ENCODE measurements at places on chromosomes 2 and 18.

DNA sequence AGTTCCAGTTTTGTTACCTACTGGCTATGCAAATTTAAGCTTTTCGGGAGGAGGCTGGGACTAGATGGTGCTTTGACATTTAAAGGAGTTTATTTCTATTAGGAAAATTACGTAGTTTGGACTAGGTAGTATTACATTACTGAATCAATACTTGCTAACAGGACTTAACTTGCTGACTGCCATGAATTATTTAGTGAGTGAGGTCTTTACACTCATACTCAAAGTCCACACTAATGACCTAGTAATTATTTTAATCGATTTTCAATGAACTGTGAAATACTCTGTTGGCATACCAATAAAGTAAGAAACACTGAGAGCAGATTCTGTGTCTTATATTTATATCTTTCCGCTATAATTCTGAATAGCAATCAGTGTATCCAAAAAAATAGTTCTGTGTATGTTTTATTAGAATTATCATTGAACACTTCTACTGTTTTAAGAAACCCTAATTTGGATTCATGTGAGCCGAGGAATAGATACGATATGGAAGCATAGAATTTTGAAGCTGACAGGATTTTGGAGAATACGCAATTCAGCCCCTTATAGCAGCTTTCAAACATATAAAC, 55.0 kb downstream of the CHST9 start:
- no peak for DNase-seq

GRCh38 chr2:64538764-64539433, 14.8 kb downstream of the AFTPH start:
- no peak for DNase-seq

DNA sequence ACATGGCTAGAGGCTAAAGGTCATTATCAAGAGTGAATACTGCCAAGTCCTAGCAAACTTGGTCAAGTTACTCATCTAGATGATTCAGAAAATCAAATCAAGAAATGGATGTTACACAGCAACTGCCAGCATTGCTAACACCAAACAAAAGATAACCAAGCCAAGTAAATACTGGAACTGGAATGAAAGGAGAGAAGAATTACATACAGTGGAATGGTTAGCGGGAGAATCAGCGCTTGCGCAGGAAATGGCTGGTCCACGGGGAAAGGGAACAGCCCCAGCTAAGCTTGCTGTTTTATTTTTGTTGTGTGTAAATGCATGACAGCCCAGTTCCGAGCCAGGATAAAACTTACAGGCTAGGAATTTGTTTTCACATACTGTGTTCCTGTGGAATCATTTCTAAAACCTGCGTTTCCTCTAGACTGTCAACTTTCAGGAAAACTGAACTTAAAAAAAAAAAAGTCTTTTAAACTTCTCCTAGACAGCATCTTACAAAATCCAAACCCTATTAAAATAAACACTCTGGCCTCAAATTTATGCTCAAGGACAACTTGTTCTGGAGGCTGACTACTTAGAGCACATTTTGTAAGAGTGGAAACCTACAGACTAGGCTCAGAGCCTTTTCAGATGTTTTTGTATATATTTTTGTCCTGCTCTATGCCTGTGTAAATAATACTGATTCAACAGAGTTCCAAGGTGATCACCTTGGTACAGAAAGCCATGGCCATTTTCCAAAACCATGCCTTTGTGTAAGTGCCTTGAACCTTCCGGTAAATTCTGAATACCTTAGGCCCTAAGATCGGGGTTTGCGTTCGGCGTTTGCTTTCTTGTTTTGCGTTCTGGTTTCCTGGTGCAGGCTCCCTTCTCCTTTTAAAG, 30.7 kb upstream of the TXNDC2 start:
- DNase-seq: no peak

- no peak for DNase-seq
Observed at GRCh38 chr2:8242739-8243138, 439.1 kb upstream of the ID2 start.

DNA sequence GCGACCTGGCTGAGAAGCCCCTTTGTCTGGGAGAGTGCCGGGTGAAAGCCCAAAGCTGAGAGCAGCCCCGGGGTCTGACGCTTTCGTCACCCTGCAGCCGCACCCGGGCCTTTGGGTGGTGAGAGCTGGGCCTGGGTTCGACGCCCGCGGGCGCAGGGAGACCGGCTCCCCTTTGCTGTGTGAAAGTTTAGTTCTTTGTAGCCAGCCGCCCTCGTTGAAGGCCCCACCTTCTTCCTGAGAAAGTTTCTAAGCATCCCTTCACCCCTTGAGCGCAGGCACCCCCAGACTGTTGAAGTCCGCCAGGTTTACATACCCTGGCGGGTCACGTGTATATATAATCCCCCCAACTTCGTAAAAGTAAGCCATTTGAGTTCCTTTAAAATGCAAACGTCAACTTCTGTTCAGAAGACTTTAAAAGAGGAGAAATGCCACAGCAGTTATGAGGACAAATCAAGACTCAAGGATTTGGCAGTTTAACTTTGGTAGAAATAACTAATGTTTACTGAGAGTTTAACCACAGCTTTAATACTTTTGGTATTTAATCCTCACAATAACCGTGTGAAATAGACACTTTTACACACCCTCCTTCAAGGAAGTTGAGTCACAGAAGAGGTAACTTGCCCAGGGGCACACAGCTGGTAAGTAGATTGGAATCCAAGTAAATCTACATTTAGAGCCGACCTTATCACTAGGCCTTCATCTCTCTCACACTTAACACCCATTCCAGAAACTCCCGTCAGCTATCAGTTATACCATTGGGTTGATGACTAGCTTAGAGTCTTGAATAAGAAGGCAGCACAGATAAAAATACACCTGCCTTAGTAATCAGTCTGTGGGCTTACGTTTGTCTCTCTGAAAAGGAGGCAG, 1.1 kb upstream of the MBOAT2 start:
- DNase-seq: peak; percentile 30

DNA sequence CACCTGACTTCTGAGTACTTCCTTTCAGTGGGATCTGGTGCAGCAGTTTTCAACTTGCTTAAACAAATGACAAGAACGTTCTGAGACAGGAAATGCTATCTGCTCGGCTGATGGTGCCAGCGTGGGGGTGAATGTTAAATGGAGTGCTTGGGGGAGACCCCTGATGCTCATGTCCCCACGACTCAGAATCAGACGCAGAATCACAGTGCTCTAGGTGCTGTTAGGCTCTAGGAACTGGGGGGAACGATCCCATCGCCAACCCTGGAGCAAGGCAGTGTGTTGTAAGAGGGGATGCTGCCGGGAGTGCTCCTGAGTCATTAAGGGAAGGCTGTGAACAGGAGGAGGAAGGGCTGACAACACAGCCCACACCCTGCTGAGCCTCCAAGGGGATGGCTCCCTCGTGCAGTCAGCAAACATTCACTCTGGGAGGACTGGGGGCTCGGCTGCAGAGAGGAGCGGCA, 34.1 kb upstream of the KCNF1 start:
- DNase-seq: no peak

GRCh38 chr2:2757764-2758163, 426.7 kb upstream of the MYT1L start:
- no peak for DNase-seq

DNA sequence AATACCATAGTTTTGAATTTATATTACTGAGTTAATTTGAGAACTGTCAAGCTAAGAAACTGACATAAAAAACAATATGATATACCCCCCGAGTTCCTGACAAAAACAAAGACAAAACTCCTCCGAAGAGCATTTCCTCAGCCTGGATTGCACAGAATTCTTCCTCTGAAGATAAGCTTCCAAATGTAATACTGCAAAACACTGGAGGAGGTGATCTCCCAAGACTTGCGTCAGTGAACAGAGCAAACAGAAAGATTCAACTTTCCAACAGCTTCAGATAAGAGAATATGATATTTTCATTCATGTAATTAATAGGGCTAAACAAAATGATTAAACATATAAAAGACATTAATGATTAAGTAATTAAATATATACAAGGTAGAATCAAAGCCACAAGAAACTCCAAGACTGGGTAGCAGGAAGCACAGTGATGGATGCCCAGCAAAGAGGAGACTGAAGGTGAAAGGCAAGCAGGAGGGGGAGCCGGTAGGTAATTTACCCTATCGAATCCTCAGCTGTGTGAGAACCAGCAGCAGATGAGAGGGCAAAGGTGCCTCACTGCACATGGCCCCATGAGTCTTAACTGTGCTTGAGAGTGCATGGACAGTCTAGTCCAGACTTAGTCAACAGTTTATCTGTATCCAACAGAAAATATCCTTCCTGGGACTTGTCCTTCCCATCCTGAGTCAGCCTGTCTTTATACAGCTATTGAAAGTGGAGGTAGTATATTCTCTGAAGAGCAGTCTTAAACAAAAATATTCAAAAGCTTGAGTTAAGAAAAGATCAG, 18.3 kb upstream of the SERPINB3 start:
- DNase-seq: peak; percentile 14

- no peak for DNase-seq
Observed at GRCh38 chr18:2641638-2642037, 13.9 kb upstream of the SMCHD1 start.

DNA sequence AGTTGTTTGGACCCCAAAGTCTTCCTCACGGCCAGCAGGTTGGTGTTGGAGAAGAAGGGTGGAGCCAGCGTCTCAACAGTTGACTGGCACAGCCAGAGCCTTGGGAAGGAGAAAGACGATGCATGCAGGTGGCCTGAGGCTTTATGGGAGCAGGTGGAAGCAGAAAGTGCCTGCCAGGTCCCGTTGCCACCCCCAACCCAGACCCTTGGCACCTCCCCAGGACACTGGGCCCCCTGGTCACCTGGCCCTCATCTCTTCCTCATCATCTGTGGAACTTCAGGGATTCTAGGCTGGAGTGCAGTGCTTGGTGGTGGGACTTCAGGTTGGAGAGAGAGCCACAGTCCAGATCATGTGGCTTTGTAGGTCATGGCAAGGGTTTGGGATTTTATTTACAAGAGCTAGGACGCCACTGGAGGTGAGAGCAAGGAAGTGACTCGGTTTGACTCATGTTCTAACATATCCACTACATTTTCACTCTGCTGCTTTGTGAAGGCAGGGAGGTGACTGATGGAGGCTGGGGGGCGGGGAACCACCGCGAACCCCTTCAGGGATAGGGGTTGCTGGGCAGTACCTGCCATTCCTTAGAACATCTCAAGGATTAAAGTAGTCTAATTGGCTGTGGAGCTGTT, 62.5 kb upstream of the B3GNT7 start:
- DNase-seq: no peak

DNA sequence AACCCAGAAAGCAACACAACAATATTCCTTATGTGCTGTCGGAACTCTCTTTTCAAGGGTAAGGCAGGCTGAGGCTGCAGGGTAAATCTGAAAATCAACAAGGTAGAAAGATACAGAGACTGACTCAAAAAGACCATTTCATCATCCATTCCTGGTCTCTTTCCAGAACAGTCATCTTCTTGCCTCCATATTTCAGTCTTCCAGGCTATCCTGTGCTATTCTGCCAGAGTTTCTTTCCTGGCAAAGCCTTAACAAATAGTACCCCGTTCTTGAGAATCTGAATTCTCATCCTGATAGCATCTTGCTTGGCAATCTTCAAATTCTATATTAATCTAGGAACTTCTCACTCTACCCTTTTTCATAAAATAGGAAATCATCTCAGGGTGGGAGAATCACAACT, 15.5 kb downstream of the DPP10 start:
- DNase-seq: no peak

DNA sequence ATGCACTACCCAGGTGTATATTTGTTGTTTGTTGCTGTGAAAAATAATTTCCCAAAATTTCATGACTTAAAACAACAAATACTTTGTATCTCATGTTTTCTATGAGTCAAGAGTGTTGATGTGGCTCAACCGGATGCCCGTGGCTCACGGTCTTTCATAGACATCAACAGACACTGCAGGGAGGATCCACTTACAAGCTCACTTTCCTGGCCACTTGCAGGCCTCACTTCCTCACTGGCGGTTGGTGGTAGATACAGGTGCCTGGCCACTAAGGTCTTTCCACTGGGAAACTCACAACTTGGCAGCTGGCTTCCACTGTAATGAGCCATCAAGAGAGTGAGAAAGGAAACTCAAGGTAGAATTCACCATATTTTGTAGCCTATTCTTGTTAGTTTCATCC, 662.9 kb downstream of the IRS1 start:
- peak; percentile 28 for DNase-seq

- no peak for DNase-seq
Observed at GRCh38 chr2:46171996-46172546, 125.1 kb upstream of the EPAS1 start.

DNA sequence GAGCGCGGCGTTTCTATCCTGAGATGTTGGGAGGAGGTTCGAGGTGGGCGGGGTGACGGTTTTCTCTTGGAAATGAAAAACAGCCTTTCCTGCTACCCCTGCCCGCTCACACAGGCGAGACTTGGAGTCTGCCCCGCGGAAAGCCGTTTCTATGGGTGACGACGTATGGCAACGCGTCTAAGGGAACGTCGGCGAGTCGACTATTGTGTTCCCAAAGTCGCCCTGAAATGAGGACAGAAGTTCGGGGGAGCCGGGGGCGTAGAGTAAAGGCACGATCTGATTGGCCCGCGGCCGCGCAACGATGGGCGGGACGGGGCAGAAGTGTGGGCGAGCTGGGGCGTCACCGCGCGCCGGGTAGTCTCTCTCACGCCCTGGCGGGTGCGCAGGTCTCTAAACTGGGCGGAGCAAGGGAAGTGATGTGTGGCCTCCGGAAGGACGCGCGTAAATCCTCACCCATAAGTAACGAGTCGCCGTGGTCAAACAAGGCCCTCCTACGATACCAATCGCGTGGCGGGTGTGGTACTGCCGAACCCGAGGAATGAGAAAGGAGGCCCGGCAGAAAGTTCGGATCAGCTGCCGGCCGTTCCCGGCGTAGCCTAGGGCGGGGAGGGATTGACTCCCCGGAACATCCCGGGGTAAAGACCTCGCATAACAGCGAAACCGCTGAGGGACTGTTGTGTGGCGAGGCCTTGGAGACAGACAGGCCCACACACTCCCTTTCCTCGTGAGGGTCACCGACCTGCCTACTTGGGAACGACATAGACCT, 89.6 kb downstream of the FAM161A start:
- DNase-seq: peak; percentile 92

- DNase-seq: no peak
Observed at GRCh38 chr2:55357927-55358326, 61.7 kb downstream of the CCDC88A start.

DNA sequence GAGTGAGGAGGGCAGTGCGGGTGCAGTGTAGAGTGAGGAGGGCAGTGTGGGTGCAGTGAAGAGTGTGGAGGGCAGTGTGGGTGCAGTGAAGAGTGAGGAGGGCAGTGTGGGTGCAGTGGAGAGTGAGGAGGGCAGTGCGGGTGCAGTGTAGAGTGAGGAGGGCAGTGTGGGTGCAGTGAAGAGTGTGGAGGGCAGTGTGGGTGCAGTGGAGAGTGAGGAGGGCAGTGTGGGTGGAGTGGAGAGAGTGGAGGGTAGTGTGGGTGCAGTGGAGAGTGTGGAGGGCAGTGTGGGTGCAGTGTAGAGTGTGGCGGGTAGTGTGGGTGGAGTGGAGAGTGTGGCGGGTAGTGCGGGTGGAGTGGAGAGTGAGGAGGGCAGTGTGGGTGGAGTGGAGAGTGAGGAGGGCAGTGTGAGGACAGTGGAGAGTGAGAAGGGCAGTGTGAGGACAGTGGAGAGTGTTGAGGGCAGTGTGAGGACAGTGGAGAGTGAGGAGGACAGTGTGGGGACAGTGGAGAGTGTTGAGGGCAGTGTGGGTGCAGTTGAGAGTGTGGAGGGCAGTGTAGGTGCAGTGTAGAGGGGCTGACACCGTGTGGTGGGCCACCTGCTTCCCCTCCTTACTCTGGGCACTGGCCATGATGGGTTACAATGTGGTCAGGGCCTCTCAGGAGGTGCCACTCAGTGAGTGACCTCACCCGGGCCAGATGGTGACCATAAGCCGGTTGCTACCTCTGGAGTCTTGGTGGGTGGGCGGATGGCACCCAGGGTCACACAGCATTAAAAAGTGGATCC, 28.5 kb downstream of the INPP4A start:
- DNase-seq: no peak
